ENCODE measurements at places on chromosomes 12 and 14.

DNA sequence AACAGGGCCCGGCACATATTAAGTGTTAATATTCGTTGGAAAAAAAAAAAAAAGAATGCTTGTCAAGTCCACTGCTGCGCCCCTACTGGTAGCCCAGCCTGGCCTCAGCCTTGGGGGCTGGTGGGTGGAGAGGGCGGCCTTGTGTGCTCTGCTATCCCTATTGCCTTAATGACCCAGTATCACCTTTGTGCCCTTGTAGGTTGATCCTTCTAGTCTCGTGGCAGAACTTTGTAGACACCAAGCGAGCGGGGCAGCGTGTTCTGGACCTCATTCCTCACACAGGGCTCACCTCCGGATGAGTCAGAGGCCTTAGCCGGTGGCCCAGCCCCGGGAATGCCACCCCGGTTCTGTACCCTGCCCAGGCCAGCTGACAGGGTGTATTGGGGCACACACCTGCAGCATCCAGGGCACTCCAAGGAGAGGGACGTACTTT, 1.8 kb upstream of the RCOR1 start:
- DNase-seq: peak; percentile 43

- peak; percentile 90 for DNase-seq
Measured at GRCh38 chr14:22850944-22851764, 14.8 kb downstream of the MMP14 start.

GRCh38 chr12:120925740-120926563, 21.8 kb upstream of the SPPL3 start:
- DNase-seq: no peak

DNA sequence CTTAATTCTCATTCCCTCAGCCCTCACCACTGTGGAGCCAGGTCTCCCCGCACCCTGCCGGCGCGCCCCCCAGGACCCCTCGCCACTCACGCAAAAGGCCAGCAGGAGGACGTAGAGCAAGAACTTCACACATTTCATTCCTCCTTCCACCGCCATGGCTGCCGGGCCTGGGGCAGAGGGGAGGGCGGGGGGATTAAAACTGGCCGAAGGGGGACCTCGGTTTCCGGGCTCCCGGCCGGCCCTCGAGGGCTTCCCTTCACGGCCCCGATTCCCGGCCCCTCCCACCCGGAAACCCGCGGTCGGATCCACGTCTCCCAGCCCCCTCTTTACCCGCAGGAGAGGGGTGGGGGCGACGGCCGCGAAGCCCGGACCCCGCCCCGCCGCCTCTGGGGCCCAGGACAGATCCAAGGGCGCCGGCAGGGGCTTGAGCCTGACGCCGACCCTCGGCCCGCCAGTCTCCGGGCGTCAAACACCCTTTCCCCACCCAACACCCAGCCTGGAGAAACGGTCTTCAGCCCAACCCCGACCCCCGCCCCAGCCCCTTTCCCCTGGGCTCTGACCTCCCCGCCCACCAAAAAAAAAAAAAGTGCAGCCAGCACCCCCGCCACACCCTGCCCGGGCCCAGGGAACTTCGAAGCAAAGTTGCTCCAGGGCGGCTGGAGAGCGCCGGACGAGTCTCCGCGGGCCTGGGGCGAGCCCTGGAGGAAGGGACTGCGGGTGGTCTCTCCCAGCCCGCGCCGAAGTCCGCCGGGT, 447 bp downstream of the CD63 start:
- DNase-seq: peak; percentile 90

DNA sequence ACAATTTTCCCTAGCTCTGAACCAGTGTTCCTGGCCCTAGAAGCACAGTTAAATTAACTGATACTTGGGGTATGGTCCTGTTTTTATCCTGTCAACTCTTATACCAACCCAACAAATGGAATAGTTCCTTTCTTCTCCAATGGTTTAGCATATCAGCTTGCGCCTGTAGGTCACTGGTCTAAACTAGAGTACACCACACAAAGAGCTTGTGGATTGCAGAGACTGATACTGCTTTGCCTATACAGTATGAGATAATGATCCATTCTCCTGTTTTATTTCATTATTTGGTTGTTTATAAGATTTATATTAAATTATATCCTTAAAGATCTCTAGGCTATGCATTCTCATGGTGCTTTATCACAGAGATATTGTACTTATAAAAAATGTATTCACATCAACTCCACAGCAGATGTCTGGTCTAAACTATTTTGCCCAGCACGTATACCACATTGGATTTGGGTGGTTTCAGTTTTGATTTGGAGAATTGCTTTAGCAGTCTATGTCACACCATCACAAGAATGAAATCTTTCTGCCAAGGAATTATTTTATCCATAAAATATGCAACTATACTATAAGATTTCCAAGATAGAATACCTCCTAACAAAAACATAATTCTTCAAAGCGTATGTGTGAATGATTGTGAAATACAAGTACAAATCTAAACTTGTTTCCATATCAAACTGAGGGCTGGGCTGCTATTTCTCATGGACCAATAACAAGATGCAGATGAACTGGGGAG, 142.1 kb downstream of the SLC16A7 start:
- DNase-seq: no peak

DNA sequence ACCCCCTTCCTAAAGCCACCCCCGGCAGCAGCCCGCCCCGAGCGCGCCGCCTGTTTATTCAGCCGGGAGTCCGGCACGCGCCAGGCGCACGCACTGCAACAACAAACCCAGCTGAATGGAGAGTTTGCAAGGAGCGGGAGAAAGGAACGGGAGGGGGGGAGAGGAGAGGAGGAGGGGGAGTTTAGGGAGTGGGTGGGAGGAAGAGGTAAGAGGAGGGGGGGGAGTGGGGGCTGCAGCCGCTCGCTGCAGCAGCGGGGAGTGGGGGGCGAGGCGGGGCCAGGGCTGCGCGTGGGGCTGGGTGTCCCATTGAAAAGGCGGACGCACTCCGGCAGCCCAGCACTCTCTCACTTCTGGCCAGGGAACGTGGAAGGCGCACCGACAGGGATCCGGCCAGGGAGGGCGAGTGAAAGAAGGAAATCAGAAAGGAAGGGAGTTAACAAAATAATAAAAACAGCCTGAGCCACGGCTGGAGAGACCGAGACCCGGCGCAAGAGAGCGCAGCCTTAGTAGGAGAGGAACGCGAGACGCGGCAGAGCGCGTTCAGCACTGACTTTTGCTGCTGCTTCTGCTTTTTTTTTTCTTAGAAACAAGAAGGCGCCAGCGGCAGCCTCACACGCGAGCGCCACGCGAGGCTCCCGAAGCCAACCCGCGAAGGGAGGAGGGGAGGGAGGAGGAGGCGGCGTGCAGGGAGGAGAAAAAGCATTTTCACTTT, at the start of gene ASCL1:
Gene ASCL1 (plus strand): TSS at position 336 of the 712 bp plus-strand sequence. CDS start 571 bp downstream, outside the sequence.
- DNase-seq: no peak

DNA sequence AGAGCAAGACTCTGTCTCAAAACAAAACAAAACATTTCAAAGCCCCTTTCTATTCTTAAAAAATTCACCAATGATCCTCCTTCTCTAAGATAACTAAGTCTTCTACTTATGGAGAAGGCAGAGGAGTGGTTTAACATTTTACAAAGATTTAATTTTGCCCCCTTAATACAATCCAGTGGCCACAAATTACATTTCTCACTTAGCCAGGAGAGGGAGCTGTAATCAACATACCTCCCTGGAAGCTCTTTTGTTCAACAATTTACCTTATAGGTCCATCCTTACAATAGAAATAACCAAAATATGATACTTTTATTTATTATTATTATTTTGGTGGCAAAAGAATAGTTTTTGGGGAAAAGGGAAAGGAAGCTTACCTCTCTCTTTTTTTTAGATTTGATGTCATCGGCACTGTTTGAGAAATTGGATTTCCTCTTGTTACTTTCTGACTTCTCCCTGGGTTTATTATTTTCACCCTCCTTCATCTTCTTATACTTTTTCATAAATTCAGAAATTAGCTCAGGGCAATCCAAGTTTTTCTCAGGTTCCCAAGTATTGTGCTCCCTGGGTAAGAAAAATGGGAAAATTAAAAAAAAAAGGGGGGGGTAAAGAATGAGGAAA, 28.1 kb downstream of the CBX5 start:
- DNase-seq: no peak

GRCh38 chr14:100156776-100157175, 2.7 kb downstream of the DEGS2 start:
- DNase-seq: no peak

GRCh38 chr14:23896609-23897153, 56.9 kb upstream of the DHRS4 start:
- DNase-seq: no peak

- no peak for DNase-seq
Measured at GRCh38 chr12:1212526-1212925, 221.5 kb downstream of the ERC1 start.

DNA sequence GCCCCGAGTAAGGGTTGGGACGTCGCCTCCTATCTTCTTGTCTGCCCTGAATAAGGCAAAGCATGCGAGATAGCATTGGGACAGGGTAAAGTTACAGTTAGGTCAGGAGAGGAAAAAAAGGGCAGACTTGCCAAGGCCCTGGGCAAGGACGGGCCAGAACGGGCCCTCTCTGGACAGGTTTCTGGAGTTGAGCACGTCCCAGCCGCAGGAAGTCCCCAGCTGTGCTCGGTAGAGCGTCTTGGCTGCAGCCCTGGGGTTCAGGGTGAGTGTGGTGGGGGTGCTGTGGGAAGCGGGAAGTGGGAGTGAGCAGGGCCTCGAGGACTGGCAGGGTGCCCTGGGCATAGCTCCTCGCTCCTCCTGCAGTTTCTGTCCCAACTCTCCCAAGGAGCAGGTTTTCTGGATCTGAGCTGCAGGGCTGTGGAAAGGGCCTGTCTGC, 5.4 kb downstream of the RPS6KL1 start:
- peak; percentile 70 for DNase-seq

DNA sequence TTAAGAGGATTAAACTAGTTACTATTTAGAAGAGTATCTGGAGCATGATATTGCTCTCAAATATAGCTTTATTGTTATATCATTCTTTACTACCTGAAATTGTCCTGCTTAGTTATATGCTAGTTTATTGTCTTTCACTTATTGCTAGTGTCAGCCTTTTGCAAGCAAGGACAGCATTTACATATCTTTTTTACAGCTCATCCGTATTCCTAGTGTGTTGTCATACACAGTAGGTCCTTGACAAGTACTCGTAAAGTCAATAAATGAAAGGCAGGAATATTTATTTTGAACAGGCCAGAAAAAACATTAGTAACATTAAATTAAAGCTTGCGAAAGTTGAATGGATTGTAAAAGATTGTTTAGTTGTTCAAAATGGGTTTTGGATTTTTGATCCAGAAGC, 35.0 kb downstream of the CRADD start:
- DNase-seq: no peak

- DNase-seq: no peak
Measured at GRCh38 chr12:124020514-124020949, 47.5 kb downstream of the ZNF664 start.

GRCh38 chr12:131511803-131512561, 198.9 kb upstream of the SFSWAP start:
- no peak for DNase-seq

- DNase-seq: no peak
Measured at GRCh38 chr12:85266356-85266755, 13.7 kb upstream of the ALX1 start.

GRCh38 chr14:31024577-31025366, 677 bp upstream of the AP4S1 start:
- no peak for DNase-seq

DNA sequence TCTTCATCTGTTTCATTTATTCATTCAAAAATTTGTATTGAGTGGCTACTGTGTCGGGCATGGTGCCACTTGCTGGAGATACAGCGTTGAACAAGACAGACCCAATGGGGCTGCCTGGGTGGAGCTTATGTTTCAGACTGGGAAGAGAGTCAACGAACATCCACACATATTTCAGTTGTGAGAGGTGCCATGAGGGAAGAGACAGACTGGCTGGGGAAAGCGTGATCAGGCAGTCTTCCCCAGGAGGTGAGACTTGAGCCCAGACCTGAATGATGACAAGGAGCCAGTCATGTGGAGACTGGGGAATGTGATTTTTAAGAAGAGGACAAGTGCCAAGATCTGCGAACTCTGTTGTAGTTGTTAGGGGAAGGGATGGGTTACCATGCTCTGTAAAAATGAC, 12.2 kb downstream of the BICD1 start:
- no peak for DNase-seq

- no peak for DNase-seq
Measured at GRCh38 chr14:53432378-53432802, 279.3 kb upstream of the DDHD1 start.

DNA sequence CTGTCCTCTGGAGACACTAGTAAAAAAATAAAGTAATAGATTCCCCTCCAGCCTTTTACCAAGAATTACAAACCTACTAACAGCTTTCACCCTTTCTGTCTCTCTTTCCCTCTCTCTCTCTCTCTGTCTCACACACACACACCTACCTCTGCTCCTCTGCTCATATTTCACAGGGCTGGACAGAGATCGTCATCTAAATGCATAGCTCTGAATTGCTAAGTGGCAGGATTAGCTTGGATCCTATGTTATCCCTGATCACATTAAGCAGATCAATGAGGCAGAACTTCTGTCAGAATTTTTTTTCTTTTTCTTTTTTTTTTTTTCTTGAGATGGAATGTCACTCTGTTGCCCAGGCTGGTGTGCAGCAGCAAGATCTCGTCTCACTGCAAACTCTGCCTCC, 22.9 kb downstream of the VCPKMT start:
- no peak for DNase-seq

DNA sequence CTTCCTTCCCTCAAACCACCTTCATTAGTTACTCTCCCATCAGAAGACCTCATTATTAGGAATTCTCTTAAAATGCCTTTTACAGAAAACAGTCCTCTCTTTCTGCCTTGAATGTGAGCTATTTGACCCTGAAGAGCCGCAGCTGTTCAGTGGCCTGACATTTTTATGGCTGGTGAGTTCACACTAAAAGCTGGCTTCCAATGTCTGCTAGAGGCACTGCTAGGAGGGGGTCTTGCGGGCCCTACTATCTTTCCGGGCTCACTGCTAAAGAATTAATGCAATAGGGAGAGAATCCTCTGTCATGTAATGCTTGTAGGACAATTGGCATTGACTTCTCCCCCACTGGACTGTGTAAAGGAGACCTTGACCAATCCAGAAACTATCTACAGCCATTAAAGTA, 87.7 kb downstream of the GPR135 start:
- no peak for DNase-seq

DNA sequence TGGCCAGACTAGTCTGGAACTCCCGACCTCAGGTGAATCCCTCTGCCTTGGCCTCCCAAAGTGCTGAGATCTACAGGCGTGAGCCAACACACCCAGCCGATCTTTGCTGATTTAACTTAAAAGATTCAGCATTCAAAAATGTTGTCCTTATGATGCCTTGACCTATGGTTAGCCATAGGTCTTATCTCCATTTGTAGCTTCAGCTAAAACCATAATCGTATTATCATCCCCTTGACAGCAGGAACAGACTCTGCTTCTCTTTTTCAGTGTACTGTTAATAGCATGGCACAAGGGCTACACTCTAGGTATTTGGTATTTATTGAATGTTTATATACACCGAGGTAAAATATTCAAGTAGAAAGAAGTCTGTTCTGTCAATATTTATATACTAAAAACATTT, 15.3 kb downstream of the CCDC62 start:
- no peak for DNase-seq

- no peak for DNase-seq
Measured at GRCh38 chr14:86501611-86502010, 971.7 kb downstream of the FLRT2 start.

DNA sequence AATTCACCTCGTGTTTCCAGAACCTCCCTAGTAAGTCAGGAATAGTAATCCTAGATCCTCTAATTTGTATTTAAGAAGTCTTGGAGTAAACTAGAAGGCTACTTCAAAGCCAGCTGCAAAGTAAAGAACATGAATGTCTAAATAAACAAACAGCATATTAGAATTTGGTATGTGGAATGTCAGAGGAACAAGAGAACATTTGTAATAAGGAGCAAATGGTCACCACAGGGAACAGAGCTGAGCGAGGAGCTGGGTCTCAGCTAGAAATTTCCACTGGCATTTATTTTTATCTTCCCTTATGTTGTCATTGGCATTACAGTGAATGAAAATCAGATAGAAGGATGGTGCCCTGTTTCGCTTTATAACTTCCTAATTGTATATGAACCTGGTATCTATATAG, 50.2 kb downstream of the FRMD6 start:
- DNase-seq: no peak
